ENCODE measurements at places on chromosomes 1 and 21.

- DNase-seq, result no peak
Measured at GRCh38 chr21:32456497-32456918, 44.0 kb downstream of the EVA1C start.

DNA sequence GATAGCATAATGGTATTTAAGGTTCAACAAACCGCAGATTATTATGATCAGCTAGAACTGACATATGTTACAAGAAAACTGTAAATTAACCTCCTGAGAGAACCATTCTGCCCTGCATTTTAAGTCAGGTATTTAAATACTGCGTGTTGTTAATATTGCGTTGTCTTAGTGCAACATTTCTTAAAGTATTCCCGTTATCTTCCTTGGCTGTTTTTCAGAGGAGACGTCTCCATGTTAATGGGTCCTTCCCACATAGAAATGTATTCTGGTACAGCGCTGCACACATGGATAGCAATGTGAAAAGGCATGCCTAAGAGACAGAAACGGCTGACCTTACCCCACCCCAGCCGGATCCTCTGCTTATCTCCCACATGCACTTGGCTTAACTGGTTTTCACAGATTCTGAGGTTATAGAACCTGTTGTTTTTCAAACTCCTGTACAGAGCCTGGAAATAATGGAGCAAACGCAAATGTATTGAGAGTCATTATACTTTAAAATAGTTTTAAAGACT lies 22.8 kb upstream of the DEGS1 start:
- DNase-seq, result no peak

- no peak for DNase-seq
Measured at GRCh38 chr1:12654004-12654567, 10.2 kb downstream of the AADACL4 start.

- DNase-seq, result no peak
Measured at GRCh38 chr1:212242288-212242984, 42.8 kb upstream of the PPP2R5A start.

- no peak for DNase-seq
Measured at GRCh38 chr1:176877557-176877956, 287.0 kb downstream of the ASTN1 start.

DNA sequence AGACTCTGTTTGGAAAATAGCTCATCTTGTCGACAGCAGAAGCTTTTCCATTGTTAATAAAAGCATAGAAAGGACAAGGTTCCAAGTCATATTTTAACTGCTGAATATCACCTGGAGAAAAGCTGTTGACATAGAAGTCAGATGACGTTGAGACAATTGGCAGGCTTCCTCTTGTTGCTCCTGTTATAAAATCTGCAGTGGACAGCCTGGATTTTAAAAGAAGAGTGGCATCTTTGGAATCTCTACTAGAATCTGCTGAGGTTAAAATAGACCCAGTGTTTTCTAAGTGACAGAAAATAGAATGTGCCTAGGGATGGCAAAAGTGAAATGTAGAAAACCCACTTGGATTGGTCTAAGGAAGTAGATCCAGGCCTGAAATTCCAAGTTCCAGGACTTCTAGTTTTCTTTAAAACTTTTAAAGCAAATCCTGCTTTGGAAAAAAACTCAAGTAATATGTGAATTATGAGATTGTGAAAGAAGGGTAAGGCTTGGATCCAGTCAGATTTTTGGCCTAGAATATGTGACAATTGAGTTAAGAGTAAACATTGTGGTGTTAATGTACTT lies 53.6 kb upstream of the NEXN start:
- DNase-seq, result no peak

- no peak for DNase-seq
Measured at GRCh38 chr1:162161916-162162550, 92.5 kb downstream of the NOS1AP start.

DNA sequence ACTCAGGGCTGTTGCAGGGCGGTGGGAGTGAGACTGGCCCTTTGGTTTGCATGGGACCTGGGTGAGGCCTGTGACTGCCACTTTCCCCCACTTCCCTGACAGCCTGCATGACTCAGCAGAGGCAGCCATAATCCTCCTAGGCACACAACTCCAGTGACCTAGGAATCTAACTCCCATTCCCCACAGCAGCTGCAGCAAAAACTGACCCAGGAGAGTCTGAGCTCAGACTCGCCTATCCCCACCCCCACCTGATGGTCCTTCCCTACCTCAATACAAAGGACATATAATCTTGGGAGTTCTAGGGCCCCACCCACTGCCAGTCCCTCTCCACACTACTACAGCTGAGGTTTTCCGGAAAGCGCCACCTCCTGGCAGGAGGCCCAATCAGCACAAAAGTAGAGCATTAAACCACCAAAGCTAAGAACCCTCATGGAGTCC lies 26.7 kb downstream of the NDC1 start:
- DNase-seq, result no peak

DNA sequence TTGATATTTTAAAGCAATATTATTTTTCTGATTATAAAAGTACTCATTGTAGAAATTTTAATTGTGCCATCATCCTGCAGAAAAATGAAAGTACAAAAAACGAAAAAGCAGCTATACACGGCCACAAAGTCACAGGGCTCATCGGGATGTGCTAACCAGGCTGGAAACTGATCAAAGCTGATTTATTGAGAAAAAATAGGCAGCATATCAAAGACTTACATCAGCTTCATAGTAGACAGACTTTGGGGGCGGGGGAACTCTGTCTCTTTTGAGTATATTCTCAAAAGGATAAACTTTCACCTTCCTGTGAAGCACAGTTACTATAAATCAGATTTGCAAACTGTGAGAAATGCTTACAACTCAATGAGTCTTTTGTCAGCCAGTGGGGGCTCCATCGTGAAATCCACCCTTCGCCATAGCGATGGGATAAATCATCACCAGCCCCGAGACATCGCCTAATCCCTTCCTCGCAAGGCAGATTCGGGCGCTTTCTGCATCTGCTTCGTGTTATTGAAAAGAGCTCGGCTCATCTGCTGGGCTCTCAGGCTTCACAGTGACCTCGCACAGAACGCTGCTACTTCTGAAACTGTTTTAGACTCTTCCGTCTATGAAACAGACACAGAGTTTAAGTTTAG lies 69.2 kb upstream of the ERG start:
- DNase-seq, result no peak
